NCI-H1105 treated with DMSO at 0.1 percent for 48 hours (cell line): ENCODE measurements at places on chromosomes 4 and X.

- DNase-seq, result peak; percentile 15
These were observed 19.5 kb upstream of the NFXL1 start for GRCh38 chr4:47933840-47934239.

GRCh38 chr4:173272314-173272713, 61.8 kb downstream of the HMGB2 start:
- DNase-seq, result no peak

- DNase-seq, result no peak
These were observed 19.9 kb downstream of the AR start for GRCh38 chrX:67563469-67564448.

DNA sequence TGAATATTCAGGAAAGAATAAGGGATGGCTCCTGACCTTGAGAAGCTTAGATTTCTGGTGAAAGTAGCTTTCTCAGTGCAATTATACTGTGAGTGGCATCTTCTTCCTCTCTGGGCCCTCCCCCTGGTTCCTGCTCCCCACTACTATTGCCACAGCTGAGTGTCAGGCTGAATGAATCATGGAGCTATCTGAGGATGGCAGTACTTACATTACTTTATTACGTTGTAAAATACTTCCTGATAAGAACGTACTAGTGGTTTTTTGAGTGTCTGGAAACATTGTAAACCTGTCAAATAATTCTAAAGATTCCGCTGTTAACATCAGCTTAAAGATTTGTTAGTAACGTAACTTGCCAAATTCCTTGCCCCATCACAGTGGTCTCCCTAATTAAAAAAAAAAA, 36.2 kb downstream of the ARHGAP10 start:
- no peak for DNase-seq

DNA sequence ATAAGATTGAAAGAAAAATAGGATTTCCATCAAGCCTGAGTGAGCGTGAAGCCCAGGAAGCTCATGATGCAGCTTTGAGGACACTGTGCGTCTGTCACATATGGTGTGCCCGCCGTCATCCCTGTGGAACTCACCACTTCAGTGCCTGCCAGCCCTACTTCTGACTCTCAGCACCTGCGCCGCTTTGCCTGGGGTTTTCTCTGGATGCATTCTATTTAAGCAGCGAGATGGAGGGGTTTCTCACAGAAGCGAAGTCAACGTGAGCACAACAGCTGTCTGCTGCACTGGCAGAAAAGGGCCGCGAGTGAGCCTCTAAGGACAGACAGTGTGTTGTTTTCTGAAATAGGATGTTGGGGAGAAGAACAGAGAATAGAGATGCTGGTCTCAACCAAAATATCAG, 6.2 kb upstream of the TMEM128 start:
- DNase-seq, result no peak

DNA sequence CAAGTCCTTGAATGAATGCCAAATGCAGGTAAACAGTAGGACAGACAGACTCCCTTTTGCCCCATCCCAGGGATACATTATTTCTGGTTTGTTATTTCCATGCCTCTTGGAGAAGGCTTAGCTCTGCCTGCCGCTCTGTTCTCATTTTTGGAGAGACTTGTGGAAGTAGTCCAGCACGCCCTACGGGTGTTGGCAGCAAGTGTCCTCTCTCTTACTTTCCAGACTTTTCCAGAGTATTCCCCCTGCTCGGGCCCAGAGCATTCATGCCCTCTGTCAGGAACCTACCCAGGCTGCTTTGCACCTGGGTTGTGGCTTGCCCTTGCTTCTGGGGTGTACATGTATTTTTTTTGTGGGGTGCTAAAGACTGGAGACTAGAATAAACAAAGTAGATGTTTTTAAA, 15.3 kb downstream of the SLC34A2 start:
- no peak for DNase-seq

DNA sequence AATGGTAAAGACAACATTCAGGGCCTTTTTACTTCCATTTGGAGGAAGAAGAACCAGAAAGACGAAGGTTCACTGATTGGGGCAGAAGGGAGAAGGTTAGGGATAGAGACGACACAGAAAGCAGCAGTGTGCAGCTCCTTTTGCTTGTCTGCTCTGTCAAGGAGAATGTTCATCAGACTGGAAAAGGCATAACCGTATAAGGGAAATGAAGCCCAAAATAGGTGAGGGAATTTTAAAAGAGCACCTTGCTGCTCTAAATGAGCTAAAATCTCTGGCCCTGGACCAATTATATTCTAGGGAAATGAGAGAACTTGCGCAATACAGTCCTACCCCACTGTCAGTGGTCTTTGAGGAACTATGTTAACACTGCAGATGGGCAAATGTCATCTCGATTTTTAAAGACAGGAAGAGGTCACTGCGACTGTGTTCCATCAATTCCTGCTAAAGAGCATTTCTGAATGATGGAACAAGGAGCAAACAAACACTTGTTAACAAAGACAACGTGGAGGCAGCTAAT, 909.8 kb upstream of the FTHL17 start:
- no peak for DNase-seq

DNA sequence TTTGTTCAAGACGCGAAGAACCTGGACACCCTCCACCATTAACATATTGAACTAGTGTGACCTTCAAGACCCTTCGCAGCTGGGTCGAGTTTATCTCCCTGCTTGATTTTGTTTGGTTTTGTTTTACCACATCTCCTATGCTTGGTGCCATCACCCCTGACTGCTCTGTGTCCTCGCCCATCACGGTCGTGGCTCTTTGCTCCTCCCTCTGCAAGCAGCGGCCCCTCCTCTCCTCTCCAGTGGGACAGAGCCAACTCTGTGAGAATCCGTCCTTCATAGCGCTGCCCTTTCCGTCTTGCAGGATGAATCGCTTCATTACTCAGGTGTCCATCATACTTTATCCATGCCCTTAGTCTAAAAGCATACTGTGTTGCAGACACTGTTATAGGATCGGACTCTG, 9.1 kb upstream of the FAM149A start:
- no peak for DNase-seq

DNA sequence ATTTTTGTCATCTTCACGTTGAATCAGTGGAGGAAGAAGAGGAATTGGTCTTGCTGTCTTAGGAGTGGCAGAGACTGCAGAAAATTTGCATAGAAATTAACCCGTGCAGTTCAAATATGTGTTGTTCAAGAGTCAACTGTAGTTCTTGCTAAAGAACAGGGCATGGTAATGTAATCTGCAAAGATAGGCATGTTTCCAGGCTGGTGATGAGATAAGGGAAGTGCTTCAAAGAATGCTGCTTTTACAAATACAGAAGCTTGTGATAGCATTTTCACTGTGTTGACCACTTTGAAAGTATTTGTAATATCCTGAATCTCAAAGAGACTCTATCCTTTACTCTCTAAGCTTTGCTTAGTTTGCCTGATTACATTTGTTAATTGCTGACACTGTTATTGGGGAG, 60.1 kb downstream of the PRRG1 start:
- no peak for DNase-seq

DNA sequence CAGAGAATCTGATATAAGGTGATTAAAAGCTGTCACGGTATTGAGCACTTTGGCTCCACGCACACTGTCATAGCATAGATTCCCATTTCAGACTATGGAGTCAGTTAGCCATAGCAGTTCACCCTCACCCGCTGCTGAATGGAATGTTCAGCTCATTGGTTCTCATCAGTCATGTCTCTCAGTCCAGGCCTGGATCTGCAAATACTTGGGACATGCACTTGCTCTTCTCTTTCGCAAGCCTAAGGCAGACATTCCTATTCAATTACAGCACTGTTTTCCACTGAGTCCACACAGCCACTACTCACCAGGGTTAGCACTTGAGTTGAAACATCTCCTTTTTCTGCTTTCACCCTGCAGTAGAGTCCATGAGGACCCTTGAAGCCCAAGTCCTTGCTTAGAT, 30.6 kb upstream of the SCML1 start:
- DNase-seq, result no peak

GRCh38 chr4:173590697-173591096, 60.7 kb upstream of the HAND2 start:
- no peak for DNase-seq

DNA sequence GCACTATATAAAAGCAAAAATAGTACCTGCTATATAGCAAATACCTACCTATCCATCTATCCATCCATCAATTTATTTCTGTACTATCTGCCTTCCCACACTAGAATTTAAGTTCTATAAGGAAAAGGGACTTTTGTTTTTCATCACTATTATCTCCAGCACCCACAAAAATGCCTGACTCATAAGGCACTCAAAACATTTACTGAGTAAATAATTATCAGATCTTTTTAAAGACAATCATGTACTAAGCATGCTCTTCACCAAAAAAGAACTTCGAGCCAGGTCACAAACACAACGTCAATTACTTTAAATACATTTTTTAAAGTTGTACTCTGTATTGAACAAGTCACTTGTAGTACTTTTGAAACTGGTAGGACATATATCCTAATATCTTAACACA, 119.9 kb downstream of the FBXW7 start:
- no peak for DNase-seq

GRCh38 chr4:140834839-140835495, 78.8 kb upstream of the TBC1D9 start:
- no peak for DNase-seq

DNA sequence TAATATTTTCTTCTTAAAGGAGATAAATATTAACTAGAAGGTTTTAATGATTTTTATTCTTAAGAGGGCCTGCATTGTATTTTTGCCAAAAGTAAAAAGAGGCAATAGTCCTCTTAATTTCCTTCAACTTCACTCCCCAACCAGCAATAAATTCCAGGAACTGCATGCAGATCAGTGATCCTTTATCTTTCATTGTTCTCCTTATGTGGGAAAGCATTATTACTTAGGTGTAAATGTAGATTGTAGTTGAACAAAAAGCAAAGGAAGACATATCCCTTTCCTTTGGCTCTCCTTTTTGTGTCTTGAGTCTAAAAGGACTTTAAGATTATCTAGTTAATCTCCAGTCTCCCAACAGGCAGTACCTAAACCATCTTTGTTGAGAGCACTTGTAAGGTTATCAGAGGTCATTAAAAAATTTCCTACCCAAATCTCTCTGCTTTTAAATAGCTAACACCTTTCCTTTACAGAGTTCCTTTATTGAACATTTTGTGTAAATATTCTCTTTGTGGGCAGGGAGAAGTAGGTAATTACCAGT, 55.3 kb downstream of the RAPGEF2 start:
- no peak for DNase-seq

GRCh38 chr4:125714845-125715244, 400.1 kb downstream of the FAT4 start:
- no peak for DNase-seq

DNA sequence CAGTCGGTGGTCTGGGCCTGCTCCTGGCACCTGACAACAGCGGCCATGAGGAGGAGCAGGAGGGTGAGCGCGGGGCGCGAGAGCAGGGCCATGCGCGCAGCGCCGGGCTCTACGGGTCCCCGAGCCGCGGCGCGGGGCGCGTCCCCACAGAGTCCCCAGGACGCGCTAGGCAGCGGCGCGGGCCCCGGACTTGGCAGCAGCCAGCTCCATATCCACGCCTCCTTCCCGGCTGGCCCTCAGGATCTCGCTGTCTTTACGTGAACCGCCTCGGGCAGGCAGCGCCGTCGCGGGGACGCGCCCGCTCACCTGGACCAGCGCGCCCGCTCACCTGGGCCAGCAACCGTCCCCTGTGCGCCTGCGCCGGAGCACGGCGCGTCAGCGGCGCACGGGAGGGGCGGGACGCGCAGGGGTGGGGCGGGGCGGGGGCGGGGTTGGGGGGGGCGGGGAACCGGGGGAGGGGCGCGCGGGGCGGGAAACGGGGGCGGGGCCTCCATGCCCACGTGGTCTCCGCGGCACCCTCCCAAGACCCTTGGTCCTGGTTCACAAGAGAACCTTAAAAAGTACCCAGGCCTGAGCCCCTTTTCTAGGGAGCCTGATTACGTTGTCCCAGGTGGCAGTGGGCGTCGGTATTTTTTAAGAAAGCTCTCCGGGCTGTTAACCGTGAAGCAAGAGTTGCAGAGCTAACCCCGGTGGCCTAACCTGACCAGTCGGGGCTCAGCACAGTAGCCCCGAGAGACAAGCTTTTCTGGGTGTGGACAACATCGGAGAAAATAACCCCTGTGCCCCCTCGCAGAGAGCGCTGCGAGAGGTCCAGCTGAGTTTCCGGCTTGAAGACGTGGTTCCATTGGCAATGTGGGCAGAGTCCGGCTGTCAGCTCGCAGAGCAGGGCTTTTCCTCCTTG, at the start of gene PLA2G12A:
Gene PLA2G12A, minus strand, starts transcription at position 353 of the 901 bp plus-strand sequence. Its CDS starts 261 bp downstream, at position 92.
- peak; percentile 76 for DNase-seq

DNA sequence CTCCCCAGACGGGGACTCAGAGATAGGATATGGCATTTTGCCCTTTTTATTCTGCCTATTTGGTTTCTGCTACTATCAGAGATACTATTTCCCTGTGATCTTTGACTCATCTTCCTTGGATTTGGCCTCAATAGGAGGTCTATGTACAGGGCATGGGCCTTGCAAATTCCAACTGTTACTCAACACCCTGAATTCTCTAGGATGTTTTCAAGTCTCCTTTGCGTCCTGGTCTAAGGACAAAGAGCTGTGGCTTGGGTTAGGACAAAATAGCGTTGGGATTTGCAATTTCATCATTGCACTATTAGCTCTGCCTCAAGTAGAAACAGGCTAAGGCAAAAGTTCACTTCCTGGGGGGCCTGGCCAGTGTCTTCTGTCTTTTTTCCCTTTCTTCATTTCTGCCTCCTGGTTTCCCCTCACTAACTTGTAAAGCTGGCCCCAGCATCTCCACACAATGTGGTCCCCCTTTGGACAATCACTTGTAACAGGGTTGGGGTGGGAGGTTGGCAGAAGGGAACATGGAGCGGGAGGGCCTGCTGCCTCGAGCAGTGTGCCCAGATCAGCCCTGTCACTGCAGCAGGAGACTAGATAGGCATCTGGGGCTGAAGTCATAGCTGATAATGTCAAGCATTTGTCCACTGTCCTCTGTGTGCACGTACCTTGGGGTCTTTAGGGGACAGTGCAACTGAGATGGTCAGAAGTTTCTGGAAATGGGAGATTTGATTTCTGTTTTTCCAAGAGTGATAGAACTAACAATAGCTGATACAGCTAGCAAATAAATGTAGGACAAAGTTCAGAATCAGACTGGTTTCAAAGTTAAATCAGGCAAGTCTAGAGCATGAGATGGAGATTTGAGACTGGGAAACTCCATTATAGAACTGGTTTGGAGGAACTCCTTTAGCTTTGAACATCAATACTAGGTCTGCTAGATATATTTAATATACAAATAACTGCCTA, 25.8 kb upstream of the STBD1 start:
- no peak for DNase-seq

- no peak for DNase-seq
These were observed 1480.3 kb downstream of the C4orf33 start for GRCh38 chr4:130576218-130576617.

- DNase-seq, result no peak
These were observed 398.0 kb downstream of the MAGEB5 start for GRCh38 chrX:26613956-26614355.

GRCh38 chr4:100113732-100114131, 76.5 kb downstream of the DDIT4L start:
- no peak for DNase-seq

DNA sequence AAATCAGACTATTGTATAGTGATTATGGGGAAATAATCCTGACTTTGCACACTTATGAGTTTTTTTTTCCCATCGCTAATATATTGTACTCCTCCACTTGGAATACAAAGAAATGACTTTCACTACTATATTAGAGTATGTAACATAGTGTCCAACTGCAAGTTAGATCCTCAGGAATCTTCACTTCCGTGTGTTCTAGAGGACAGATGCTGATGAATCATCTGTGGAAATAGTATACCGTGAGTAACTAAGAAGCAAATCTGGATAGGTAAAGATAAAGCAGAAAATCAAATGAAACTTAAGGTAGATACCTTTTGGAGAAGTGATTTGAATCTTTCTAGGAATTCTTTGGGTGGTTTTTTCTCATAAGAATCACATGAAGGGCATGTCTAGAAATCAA, 8.3 kb downstream of the IL21 start:
- no peak for DNase-seq
